ENCODE measurements at places on chromosomes 2 and 18.

DNA sequence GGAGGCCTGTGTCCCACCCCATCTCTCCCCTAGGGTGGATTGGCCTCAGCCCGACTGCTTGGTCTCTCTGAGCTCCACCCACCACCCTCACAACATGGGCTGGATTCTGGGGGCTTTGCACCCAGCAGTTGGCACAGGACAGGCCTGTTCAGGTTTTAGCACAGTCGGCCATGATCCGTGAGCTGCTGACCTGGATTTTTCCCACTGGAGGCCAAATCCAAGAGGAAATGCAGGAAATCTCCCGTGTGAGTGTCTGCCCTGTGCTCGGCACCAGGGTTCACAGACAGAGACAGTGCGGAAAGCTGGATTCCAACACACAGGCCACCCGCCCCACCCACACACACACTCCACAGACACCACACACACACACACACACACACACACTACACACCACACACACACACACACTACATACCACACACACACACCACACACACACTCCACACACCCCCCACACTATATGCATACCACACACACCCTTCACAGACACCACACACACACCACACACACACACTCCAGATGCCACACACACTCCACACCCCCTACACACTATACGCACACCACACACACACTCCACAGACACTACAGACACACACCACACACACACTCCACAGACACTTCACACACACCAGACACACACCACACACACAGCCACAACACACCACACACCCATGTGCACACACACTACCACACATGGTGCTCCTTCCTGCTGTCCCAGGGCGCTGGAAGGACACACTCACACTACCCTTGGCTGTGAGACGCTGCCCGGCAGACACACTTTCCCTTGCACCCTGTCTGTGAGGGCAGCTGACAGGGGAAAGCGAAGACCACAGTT is 14.1 kb downstream of the MBP start:
- no peak for DNase-seq

DNA sequence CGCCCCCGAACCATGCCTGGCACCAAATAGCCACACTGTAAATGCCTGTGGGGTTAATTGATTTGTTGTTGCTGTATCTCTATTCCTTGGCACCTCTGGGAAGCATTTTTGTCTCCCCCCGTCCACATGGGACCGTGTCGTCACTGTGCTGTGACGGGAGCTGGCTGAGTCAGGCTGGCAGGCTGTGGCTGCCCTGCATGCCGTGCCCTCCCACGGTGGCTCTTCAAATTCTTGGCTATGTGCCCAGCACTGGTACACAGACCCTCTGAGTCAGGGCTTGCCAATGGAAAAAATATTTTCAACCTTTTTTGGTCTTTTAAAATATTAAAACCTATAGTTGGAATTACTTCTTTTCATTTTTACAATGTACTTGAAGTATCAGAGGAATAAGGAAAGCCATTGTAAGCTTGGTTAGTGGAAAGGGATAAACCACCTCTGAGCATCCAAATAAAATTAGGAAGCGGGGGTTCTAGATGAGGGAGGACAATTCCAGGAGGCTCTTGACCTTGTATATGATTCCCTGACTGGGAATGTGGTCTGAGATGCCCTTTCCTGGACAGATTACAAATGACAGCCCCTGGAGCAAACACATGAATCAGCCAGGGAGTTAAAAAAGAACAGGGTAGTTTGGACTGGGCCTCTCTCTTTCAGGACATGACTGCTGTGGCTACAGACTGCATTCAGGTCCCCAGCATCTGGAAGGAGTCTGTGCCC is 59.4 kb downstream of the DGKD start:
- DNase-seq, result no peak

DNA sequence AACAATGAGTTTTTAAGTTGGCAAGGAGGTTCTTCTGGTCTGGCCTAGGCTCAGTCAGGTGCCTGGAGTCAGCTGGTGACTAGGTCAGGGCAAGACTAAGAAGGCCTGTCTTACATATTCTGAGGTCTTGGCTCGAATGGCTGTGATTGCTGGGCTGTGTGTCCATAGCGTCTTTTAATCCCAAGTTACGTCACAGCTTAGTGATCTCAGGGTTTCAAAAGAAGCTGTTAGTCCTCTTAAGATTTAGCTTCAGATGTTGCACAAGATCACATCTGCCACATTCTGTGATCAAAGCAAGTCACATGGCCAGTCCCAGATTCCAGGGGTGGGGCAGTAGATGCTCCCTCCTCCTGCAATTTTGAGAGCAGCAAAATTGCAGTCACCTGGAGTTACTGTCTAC is 61.3 kb downstream of the PKP4 start:
- no peak for DNase-seq

DNA sequence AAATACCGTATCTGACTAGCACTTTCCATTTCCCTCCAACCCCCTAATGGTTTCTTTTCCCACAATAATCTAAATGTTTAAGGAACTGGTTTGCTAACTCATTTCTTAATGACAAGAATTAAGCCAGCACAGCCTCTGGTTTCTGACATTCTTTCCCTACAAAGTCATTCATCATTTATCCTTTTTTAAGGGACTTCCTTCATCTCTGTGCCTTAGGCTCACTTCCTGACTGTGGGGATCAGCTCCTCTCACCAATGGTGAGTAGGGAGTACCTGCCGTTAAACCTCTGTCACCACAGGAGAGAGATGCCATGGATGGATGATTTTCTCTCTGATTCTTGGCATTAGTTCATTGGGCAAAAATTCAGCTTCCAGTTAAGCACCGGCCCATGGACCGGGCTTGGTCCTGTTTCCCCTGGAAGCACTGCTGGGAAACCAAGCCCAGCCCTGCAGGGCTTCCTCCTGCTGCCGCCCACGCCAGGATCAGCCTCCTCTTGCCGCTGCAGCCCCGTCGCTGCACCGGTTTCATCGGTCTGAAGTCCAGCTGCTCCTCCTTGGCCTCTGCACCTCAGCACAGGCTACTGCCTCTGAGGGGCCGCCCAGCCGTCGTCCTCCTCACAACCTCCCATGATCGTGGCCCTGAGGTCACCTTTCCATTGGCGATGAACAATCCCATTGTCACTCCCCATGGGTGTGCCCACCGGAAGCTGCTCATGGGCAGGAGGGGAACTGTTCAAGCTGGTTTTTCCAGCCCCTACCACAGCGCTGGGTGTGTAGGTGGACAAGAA is 64.0 kb upstream of the ZNF516 start:
- DNase-seq, result no peak

- peak; percentile 49 for DNase-seq
Observed at GRCh38 chr2:180124273-180125139, 117.4 kb upstream of the CWC22 start.

- no peak for DNase-seq
Observed at GRCh38 chr2:44929735-44930273, 11.7 kb upstream of the SIX3 start.

DNA sequence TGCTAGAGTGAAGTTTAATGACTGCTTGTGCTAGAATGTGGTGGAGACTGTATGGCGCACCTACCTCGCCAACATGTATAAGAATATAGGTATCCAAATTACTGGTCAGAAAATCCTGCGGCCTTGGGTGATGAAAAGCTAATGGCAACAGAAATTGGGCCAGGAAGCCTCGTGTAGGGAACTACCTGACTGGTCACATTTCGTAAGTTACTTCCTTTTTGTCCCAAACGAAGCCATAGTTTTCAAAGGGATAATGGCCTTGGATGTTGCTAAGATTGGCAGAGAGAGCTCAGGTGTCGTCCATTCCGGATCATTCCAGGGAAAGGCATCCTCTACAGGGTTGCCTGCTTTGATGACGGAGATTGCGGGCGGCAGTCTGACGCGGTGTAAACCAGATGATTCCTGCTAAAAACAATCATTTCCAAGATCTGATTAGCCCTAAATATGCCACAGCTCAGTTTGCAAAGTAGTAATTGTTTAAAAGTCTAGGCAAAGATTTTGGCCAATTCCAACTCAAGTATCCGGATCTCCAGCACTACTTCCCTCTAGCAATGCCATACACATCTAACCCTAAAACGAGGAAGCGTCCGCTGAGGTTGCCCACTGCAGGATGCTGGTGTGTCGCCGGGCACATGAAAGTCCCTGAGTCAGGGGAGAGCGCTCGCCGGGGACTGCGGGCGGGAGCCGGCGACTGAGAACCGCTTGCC is 708 bp upstream of the MALT1 start:
- DNase-seq, result no peak

- DNase-seq, result no peak
Observed at GRCh38 chr2:70420143-70420542, 118.3 kb upstream of the FAM136A start.

DNA sequence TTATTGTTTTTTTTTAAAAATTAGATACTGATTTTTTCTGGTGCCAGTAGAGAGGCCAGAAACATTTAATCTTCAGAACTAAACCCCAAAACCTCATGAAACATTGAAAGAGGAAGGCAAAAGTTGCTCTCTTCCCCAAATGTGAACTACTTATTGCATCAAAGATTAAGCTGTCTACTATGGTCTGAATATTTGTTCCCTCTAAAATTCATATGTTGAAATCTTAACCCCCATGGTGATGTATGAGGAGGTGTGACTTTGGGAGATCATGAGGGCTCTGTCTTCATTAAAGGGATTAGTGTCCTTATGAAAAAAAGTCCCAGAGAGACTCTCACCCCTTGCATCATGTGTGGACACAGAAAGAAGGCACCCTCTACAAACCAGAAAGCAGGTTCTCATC is 28.2 kb upstream of the SLC8A1 start:
- no peak for DNase-seq

DNA sequence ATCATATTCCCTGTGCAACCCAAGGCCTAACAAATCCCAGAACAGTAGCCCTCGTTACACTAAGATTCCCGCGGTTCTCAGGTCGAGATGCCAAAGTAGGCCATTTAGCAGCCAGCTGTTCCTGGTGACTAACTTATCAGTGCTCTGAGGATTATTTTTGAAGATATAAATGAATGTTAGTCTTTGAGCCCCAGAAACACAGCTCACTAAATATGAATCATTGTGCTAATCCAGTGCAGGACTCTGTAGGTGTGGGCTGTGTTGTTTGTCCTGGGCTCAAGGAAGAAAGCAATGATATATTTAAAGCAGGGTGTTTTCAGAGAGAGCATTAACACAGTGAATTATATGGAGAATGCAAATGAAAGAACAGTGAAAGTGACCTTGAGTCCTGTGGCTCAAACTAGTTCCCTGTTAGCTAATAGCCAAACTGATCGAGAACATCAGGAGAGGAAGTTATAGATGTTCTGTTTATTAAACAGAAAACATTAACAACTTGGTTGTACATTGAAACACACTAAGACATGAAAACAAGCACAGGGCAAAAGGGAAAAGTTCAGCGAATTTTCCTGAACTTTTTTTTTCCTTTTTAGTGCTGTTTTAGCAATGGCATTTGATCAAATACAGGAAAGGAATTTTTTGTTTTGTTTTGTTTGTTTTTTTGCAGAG is 228.3 kb downstream of the RNF152 start:
- DNase-seq, result no peak

DNA sequence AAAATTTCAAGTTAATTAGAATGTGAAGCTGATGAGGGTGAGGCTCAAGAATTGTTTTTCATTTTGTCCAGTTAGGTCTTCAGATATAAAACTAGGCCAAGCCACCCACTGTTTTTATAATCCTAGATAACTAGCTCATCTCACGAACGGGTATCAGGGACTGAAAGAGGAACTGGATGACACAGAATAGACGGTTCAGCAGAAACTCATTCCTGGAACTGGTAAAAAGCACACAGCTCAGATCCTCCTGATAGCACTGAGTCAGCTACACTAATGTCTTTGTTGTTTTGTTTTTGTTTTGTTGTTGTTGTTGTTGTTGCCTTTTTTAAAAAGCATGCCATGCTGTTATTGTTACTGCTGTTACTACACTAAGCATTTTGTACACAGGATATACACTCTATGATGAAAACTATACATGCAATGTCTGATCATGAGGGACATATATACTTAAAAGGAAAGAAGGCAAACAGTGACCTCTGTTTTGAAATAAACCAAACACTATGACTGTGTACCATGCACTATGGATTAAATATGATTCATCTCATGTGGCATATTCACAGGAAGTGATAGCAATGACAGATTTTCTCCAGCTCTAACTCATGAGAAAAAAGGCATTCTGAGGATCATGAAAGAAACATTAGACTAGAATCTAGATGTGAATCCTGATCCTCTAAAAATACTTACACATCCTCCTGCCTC is 437.6 kb downstream of the NCKAP5 start:
- peak; percentile 4 for DNase-seq

DNA sequence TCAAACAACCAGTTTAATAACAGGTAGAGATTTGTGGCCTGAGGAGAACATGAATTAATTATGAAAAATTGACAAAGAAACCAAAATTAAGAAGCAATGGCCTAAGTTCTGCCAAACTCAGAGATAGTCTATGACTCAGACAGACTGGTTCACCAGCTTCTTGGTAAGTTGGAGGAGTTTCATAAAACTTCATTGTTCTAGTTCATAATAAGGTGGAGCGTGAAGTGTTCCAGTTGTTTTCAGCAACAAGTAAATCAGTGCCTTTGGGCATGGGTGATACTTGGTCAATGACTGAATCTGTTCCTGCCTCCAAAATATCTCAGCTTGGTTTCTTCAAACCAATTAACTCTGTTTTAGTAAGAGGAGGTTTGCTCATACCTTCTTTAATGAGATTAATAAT is 40.0 kb downstream of the SLC40A1 start:
- no peak for DNase-seq

DNA sequence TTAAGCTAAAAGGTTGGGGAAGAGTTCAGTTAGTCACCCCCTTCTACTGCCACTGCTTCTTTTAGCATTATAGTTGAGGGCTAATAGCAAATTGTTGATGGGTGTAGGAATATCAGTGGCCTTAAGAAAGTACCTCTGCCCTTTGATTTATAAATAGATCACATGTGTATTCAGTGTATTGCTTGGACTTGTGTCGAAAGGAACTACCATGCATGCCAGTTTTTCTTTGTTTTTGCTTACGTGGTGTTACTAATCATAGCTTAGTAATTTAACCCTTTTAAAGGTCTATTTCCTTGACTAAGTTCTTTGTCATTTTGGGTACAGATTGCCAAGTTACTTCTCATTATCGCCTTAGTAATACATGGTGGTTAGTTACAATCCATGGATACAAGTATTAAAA is 85.6 kb downstream of the MIB1 start:
- peak; percentile 18 for DNase-seq

DNA sequence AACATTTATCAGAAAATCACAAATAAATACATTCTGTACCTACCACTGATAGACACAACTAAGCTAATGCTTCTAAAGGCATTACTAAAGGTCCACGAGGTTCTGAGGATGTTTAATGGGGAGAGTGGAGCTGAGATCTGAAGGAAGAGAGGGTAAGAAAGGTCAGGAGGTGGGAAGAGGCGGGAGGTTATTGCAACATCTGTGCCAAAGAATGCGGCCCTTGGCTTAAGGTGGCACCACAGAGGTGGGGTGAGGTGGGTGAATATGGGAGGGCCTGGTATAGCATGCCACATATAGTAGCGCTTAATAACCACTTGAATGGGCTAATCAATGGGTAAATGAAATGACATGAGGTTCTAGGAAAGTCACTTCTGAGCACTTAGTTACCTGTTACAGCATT is 217.8 kb upstream of the ATP5MC3 start:
- no peak for DNase-seq

GRCh38 chr2:54120950-54121349 is 5.5 kb downstream of the ACYP2 start:
- DNase-seq, result no peak

GRCh38 chr2:105653302-105653701 is 91.4 kb upstream of the NCK2 start:
- no peak for DNase-seq
